ENCODE measurements at places on chromosomes 2 and 18.

DNA sequence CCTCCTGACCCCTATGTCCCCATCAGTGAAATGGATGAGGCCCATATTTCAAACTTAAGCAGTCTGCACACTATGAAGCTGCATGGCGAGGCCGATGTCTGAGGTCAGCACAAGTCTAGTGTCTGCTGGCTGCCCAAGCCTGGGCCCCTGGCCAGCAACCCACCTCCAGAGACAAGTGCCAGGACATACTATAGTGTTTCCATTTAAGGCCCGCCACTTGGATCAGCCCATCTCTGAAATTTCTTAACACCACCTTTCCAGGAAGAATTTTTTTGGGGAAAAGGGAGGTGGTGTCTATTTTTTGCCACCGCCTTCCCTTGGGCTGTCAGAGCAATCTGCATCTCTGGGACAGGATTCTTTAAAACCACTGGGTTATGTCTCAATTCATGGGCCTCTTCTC lies 1.8 kb downstream of the ACVR1 start:
- DNase-seq: peak; percentile 12

DNA sequence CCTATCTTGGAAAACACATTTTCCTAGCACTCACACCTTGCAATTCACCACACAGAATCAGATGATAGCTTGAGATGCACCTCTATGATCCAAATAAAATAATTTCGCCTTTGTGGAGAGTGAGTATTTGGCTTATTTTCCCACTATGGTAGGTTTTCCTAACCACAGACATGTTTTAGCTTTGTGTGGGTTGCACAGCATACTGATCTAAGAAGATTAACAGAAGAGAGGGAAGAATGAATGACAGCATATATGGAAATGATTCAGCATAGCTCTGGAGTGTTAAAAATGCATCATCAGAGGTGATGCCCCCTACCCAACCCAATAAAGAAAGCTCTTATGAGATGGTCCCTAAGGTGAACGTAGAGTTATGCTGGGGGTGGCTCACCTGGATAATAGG lies 72.5 kb downstream of the GCA start:
- no peak for DNase-seq

GRCh38 chr2:101230541-101231001 lies 22.1 kb upstream of the CNOT11 start:
- DNase-seq: no peak

DNA sequence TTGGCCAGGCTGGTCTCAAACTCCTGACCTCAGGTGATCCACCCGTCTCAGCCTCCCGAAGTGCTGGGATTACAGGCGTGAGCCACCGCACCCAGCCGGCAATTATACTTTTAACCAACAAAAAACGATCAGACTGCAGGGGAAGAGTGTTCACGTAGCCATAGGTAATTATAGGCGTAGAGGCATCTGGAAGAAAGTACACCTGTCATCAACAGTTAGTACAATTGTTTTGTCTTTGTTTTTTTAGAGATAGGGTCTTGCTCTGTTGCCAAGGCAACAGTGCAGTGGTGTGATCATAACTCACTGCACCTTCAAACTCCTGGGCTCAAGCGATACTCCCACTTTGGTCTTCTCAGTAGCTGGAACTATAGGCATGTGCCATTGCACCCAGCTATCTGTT lies 20.0 kb downstream of the ST3GAL5 start:
- no peak for DNase-seq

- no peak for DNase-seq
Measured at GRCh38 chr18:67896451-67896850, 379.9 kb upstream of the DSEL start.

- no peak for DNase-seq
Measured at GRCh38 chr2:73952499-73953446, 26.1 kb downstream of the DGUOK start.

DNA sequence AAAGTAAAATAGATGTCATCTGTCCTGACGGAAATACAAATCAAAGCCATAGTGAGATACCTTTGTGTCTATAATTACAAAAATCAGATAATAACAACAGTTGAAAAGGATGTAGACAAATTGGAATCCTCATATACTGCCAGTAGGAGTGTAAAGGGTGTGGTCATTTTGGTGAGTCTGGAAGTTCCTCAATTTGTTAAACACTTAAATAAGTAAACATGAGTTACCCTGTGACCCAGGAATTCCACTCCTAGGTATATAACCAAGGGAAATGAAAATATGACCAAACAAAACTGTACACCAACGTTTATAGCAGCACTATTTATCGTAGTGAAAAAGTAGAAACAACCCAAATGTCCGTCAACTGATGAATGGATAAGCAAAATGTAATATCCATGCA lies 24.0 kb downstream of the R3HDM1 start:
- no peak for DNase-seq

- DNase-seq: no peak
Measured at GRCh38 chr2:126496493-126496892, 159.5 kb upstream of the GYPC start.

GRCh38 chr2:160878618-160879017 lies 281.6 kb upstream of the TANK start:
- DNase-seq: no peak

GRCh38 chr2:2166881-2167280 lies 164.2 kb downstream of the MYT1L start:
- DNase-seq: no peak

GRCh38 chr2:107775211-107775610 lies 51.5 kb upstream of the RGPD4 start:
- DNase-seq: no peak

DNA sequence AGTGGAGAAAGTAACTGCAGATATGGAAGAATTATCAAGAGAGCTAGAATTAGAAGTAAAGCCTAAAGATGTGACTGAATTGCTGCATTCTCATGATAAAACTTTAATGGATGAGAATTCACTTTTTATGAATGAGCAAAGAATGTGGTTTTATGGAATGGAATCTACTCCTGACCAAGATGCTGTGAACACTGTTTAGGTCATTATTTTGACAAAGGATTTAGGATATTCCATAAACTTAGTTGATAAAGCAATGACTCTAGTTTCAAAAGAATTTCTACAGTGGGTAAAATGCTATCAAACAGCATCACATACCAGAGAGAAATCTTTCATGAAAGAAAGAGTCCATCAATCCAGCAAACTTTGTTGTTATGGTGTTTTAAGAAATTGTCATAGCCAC lies 1317.7 kb upstream of the ACVR2A start:
- DNase-seq: no peak
